A549 treated with RU486 at 1 μM for 4 hours (cell line): ENCODE measurements at places on chromosomes 3 and 15. TPM values are rescaled to one million over a fixed set of nuclear protein-coding genes. Genes with fewer than 3 reads are reported as not detected.

Gene SOX2
- total RNA-seq, result 0.76 to 1.0 TPM (median 0.87 TPM) in 5 replicates

Gene STXBP5L
- not detected in 5 replicates for total RNA-seq

Gene JMJD7
- total RNA-seq, result 2.4 to 4.3 TPM (median 3.0 TPM) in 5 replicates

Gene HRG
- not detected in 5 replicates for total RNA-seq

Gene CD200R1
- 0.08 to 0.10 TPM (median 0.08 TPM) in 4 of 5 replicates, not detected in the other for total RNA-seq

Gene NUDT16
- total RNA-seq, result 5.2 to 6.5 TPM (median 6.0 TPM) in 5 replicates

Gene CCDC80
- 36.9 to 74.9 TPM (median 55.3 TPM) in 5 replicates for total RNA-seq

Gene NEK11
- 3.8 to 5.2 TPM (median 4.0 TPM) in 5 replicates for total RNA-seq

Gene ADCY5
- total RNA-seq, result 0.09 to 0.81 TPM (median 0.50 TPM) in 5 replicates

Gene KIF15
- total RNA-seq, result 8.0 to 12.3 TPM (median 9.3 TPM) in 5 replicates

Gene ADAMTS9
- 0.54 to 0.87 TPM (median 0.74 TPM) in 5 replicates for total RNA-seq

Gene TM4SF18
- 27.6 to 49.8 TPM (median 45.8 TPM) in 5 replicates for total RNA-seq

Gene SOX14
- total RNA-seq, result not detected in 5 replicates

Gene THAP10
- total RNA-seq, result 4.8 to 6.9 TPM (median 5.3 TPM) in 5 replicates

Gene GOLGA8T
- 1.1 to 2.1 TPM (median 1.3 TPM) in 5 replicates for total RNA-seq

Gene TNNC1
- total RNA-seq, result 1.2 to 1.6 TPM (median 1.3 TPM) in 5 replicates

Gene RBM15B
- 17.0 to 21.3 TPM (median 19.7 TPM) in 5 replicates for total RNA-seq

Gene GLDN
- total RNA-seq, result 0.09 TPM in 1 of 5 replicates, not detected in the others

Gene AP2M1
- total RNA-seq, result 292 to 335 TPM (median 319 TPM) in 5 replicates

Gene CSNK1G1
- total RNA-seq, result 11.7 to 16.7 TPM (median 16.0 TPM) in 5 replicates

Gene GOLGA6A
- 0.07 to 0.13 TPM (median 0.08 TPM) in 4 of 5 replicates, not detected in the other for total RNA-seq

Gene LMLN
- total RNA-seq, result 1.8 to 2.7 TPM (median 2.2 TPM) in 5 replicates

Gene FAM3D
- total RNA-seq, result not detected in 5 replicates

Gene RSL24D1
- total RNA-seq, result 62.1 to 116 TPM (median 101 TPM) in 5 replicates

Gene LRRC2
- not detected in 5 replicates for total RNA-seq

Gene SPTBN5
- total RNA-seq, result 0.08 to 0.32 TPM (median 0.22 TPM) in 5 replicates

Gene ONECUT1
- total RNA-seq, result 0.11 to 0.31 TPM (median 0.18 TPM) in 5 replicates

Gene ARHGAP11A
- total RNA-seq, result 46.5 to 102 TPM (median 75.8 TPM) in 5 replicates

Gene ASB14
- not detected in 5 replicates for total RNA-seq

Gene ADGRG7
- not detected in 5 replicates for total RNA-seq

Gene TLR9
- total RNA-seq, result 0.06 TPM in 1 of 5 replicates, not detected in the others

Gene ACTC1
- 0.14 to 0.48 TPM (median 0.33 TPM) in 5 replicates for total RNA-seq

Gene ZNF662
- not detected in 5 replicates for total RNA-seq

Gene MUSTN1
- total RNA-seq, result not detected in 5 replicates

Gene SAMD7
- not detected in 5 replicates for total RNA-seq

Gene ABI3BP
- 1.2 to 2.2 TPM (median 1.6 TPM) in 5 replicates for total RNA-seq

Gene LMOD3
- not detected in 5 replicates for total RNA-seq

Gene MCF2L2
- 0.08 to 0.26 TPM (median 0.17 TPM) in 4 of 5 replicates, not detected in the other for total RNA-seq
